ENCODE measurements at places on chromosomes 16 and 17.

DNA sequence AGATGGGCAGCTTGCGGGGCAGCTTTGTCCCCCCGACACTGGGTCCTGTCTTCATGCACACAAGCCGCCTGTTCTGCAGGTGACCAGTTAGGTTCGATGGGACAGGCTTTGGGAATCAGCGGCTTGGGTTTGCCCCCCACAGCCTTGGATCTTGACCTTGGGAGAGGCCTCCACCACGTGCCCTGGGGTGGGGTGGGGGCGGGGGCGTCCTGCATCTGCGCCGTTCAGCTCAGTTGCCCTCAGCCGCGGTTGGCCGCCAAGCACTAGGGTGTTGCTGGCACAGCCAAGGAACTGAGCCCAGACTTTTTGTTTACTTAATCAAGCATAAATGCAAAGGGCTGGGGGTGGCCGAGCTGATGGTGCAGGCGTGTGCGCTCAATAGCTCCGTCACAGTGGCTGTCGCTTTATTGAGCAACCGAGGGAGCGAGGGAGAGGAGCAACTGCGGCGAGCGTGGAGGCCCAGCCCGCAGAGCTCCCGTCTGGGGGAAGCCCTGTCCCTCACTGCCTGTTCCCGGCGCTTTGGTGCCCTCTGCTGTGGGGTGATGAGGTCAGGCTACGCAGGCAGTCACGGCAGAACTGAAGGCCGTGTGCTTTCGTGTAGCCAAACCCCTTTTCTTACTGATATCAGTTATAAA lies 33.9 kb downstream of the JPH3 start:
- peak; percentile 91 for DNase-seq

DNA sequence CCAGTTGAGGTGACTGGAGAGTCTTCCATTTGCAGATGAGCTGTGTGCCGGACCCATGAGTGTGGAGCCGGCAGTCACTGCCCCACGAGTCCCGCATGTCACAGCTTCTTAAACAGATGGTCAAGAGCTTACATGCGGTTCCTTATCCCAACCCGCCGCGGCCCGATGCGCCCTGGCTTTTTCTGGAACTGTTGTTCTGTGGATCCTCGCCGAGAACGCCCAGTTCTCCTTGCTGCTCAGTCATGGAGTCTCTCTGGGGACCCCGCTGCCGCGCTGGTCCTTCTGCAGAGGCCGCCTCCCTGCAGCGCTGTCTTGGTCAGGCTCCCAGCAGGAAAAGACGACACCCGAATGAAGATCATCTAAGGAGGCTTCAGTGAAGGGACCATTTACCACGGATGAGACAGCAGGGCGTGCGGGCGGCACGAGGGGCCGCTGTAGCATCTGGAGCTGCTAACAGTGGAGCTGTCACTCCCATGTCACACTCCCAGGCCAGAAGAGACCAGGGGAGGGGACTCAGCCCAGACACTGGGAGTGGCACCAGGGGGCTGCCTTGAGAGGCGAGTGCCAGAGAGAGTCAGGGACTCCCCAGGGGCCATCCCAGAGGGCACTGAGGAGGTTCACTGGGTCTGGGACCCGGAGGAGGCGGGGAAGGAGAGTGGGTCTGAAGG lies 10.8 kb upstream of the LGALS3BP start:
- no peak for DNase-seq

DNA sequence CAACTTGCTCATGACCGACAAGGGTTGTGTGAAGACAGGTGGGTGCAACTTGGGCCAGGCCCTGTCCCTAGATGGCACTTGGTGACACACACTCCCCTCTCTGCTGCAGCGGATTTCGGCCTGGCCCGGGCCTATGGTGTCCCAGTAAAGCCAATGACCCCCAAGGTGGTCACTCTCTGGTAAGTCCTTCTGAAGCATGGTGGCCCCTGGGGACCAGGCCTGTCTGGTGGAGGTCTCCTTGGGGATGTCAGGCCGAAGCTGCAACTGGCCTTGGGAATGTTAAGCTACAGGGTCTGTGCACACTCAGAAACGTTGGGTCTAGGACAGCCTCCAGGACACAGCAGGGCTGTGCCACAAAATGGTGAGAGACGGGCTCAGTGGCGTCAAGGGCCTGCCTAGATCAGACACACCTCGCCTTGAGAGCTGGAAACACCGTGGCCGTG lies 6.8 kb downstream of the CDK10 start:
- no peak for DNase-seq

- DNase-seq: no peak
Measured at GRCh38 chr17:8803531-8804420, 4.6 kb upstream of the MFSD6L start.

DNA sequence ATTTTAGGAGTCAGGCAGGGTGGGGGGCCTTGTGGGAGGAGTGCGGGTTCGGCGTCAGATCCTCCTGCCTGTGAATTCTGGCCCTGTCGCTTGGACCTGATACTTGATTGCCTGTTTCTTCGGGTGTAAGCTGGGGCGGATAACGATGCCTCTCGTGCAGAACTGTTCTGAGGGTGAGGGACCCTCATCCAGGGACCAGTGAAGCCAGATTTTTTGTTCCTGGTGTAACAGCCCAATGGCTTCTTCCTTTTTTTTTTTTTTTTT lies 1.3 kb downstream of the TBCD start:
- no peak for DNase-seq

GRCh38 chr17:4130715-4131114 lies 12.1 kb downstream of the ZZEF1 start:
- no peak for DNase-seq

- no peak for DNase-seq
Measured at GRCh38 chr16:69157196-69157595, 24.7 kb downstream of the UTP4 start.

- no peak for DNase-seq
Measured at GRCh38 chr17:41418116-41418860, 6.1 kb downstream of the KRT37 start.

- DNase-seq: no peak
Measured at GRCh38 chr17:49916854-49917515, 52.0 kb upstream of the DLX4 start.

GRCh38 chr17:56833057-56833808 lies 487 bp downstream of the C17orf67 start:
- peak; percentile 74 for DNase-seq

DNA sequence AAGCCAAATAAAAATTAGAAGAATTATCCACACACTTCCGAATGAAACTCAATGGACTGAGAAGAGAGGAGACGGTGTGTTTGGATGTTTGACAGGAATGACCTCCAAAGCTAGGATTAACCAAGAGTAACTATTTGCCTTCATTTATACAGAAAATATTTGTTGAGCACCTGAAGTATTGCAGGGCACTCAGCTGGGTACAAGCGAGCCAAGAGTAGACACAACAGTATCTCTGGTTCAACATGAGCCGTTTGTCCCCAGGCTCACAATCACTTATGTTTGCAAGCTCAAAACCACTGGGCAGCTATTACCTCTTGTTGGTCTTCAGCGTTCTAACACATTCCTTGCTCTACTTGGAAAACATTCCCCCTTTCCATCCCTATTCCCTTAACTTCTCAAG lies 38.8 kb downstream of the MAF start:
- no peak for DNase-seq

GRCh38 chr17:82794781-82795482 lies 43.1 kb downstream of the TBCD start:
- no peak for DNase-seq

GRCh38 chr17:76270770-76271668 lies 5.9 kb downstream of the UBALD2 start:
- no peak for DNase-seq

GRCh38 chr17:78344666-78345065 lies 15.2 kb downstream of the SOCS3 start:
- DNase-seq: no peak

- no peak for DNase-seq
Measured at GRCh38 chr16:79061181-79061580, 539.4 kb downstream of the MAF start.

DNA sequence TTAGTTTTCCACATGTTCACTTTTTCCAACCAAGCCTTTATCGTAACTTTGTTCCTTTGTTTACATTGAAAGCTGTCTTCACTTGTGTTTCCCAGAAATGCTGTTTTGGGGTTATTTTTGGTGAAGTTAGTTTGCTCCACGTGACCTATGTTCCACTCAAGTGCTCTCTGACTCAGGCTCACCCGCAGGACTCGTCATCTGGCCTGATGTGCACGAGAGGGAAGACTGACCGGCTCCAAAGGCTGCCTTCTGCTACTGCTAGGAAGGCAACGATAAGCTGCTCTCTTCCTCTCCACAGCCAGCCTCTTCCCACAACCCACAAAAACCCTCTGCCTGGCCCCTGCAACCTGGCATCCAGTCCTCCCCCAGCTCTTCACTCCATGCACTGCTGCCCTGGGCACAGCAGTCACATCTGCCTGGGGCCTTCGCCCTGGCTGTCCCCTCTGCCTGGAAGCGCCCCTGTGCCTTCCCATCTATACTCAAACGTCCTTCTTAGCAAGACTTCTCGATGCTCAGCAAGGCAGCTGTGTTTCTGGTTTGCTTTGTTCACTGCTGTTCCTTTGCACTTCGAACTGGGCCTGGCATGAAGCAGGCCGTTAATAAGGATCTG lies 28.0 kb downstream of the ZCCHC14 start:
- peak; percentile 14 for DNase-seq

DNA sequence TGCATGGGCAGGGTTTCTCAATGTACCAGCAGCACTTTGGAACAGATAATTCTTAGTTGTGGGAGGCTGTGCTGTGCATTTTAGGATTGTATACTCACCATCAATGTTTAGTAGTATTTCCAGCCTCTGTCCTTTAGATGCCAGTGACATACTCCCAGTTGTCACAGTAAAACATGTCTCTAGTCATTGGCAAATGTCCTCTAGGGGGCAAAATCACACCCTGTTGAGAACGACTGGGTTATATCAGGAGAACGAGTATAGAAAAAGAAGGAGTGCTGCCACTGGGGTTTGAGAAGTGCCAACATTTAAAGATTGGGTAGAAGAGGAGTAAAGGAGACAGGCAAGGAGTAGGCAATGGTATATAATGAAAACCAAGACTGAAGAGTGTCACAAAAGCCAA lies 37.9 kb upstream of the SMIM36 start:
- DNase-seq: peak; percentile 30

DNA sequence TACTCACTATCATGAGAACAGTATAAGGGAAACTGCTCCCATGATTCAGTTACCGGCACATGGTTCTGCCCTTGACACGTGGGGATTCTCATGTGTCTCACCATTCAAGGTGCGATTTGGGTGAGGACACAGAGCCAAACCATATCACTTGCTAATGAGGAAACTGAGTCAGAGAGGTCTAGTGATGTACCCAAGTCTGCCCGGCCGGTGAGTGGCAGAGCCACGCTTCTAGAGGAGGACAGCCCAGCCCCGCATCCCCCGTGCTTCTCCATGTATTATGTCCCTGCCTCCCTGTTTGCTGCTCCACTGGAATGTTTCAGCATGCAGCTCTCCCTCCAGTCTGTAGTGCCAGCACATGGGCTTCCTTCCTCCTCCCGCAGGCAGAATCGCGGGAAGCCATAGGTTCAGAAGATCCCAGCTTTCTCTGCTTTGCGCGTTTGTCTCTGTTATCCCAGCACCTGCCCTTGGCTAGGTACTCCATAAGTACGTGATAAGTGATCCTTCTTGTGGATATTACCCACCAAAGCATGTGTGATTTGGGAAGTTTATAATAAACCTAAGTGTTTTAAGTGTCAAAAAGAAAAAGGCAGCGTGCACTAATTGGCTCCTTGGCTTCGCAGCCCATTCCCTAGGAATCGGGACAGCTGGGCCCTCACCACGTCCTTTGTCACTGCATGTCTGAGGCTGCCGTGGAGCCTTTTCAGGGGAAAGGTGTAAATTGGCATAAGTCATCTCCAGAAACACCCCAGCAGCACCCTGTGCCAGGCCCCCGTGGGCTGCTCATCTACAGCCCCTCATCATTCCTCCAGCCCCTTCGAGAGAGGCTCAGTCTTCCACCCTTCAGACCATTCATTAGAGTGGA lies 103.8 kb downstream of the CLEC16A start:
- DNase-seq: no peak

DNA sequence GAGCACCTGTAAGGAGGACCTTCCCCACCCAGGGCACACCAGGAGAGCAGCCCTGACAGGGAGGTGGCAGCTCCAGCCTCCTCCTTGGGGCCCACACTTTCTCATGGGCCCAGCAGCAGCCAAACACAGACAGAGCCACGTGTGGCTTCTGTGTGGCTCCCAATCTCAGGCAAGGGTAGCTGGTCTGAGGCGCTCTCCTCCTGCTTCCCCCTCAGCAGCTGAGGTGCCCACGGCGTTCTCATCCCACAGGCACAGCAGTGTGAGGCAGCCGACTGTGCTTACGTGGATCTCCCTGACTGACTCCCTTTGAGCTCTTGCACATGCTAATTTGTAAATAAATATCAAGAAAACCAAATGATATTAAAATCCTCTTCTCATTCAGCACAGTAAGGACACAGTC lies 30.9 kb downstream of the CMTM3 start:
- no peak for DNase-seq

- no peak for DNase-seq
Measured at GRCh38 chr16:58128181-58128631, 975 bp downstream of the CFAP20 start.

DNA sequence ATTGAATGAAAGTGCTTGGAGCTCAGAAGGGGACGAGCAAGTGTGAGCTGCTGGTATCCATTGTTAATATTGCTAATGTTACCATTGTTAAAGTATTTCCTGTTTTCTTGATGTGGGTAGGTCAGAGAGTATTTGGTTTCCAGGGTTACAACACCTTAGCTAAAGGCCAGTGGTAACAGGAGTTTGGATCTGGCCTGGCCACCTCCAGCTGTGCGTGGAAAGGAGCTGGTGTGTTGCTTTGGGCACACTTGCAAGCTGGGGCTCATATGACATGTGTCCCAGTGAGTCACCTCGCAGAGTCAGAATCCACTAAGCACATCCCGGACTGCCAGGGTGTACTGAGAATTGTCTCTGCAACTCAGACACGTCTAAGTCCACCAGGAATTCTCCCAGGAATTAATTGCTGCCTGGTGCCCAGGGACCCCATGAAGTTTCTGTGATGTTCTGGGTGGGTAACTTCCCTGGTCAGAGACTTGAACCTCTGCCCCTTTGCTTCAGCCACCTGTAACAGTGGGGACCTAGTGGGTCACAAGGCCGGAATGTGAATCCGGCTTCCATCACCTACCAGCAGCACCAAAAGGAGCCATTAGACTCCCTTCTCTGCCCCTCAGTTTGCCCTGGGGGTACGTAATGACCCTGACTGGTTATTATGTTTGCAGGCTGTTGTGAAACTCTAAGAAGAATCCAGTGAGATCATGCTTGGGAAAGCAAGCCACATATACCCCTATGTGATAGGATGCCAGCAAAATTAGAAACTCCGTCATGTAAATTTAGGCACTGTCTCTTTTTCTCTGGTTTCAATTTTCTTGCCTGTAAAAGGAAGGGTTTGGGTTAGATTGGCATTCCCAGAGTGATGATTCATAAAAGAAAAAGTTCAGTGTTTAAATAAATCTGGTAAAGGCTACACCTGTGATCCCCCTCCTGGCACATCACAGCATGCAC lies 12.8 kb downstream of the SLC6A2 start:
- DNase-seq: peak; percentile 50

GRCh38 chr17:80507965-80508364 lies 31.6 kb upstream of the NPTX1 start:
- DNase-seq: no peak

- DNase-seq: no peak
Measured at GRCh38 chr17:6276711-6277110, 158.2 kb downstream of the AIPL1 start.

Measured in Calu3 (cell line).